ENCODE measurements at places on chromosomes 12 and 14.

- no peak for DNase-seq
These were observed 32.1 kb downstream of the BAZ1A start for GRCh38 chr14:34843011-34843554.

DNA sequence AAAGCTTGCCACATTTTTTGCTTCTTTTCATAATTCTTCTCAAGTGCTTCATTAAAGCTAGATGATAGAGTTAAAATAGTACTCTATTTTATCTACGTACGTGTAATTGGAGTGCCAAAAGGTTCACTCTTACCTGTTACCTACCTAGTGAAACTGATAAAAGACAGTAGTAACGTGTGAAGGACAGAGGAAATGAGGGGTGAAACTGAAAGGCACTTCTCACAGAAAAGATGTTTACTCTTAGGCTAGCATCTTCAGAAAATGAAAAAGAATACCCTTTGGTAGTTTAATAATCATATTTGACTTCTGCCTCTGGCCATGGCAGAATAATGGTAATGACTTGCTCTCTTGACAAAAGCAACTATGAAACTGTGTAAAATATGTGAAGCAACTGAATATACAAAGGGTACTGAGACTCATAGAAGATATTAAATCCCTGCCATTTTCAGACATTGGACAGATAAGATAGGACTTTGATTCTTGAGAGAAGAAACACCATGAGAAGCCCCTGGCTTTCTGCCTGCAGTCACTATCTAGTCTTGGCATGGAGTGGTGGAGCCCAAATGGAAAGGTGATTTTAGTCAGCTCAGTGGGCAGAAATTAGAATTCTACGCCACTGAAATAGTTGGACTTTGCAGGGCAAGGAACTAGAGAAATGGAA is 6.3 kb upstream of the EVL start:
- DNase-seq, result no peak

DNA sequence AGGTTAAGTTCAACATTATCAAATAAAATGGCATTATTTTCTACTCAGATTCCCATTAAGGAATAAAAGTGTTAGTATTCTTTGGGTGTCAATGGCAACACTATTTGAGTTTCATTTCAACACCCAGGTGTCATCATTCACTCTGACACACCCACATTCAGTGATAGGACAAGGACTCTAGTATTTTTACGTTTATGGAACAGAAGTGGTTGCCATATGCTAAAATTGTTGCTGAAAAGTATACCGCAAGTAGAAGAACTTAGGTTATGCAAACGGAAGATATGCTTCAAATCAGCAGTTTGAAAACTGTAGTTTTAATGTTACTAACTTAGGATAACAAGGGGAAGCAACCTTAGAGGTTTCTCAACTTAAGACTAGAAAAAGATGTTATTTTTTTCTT is 20.0 kb upstream of the SGPP1 start:
- DNase-seq, result no peak

- DNase-seq, result no peak
These were observed 49.6 kb downstream of the CMKLR1 start for GRCh38 chr12:108289350-108290161.

DNA sequence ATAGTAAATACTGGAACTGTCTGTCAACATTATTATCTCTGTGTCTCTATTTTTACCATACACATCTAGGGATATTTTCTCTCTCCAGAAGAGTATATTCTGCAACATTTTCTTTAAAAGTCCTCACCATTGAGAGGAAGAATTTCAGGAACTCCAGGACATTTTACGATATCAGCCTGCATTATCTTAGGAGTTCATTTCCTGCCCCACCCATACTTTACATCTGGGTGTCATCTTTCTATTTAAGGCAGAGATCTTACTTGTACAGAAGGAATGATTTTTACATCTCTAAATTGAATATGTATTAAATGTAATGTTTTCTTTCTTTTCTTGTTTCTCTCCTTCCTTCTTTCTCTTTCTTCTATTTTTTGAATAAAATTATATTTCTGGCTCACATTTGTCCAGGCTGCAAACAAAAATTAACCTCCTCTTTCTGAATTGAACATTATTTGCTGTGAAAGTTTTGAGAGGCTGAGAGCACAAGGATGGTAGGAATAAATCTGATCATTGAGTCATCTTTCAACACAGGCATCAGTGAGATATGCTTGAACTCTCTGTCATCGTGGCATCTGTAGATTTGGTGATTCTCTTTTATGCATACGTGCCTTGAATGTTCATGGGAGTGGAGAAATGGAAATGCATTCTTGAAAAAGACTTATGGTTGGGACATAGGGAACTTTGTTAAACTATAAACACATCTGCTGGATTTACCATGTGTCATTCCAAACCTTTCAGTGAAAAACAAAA is 753.6 kb downstream of the SLC16A7 start:
- no peak for DNase-seq

DNA sequence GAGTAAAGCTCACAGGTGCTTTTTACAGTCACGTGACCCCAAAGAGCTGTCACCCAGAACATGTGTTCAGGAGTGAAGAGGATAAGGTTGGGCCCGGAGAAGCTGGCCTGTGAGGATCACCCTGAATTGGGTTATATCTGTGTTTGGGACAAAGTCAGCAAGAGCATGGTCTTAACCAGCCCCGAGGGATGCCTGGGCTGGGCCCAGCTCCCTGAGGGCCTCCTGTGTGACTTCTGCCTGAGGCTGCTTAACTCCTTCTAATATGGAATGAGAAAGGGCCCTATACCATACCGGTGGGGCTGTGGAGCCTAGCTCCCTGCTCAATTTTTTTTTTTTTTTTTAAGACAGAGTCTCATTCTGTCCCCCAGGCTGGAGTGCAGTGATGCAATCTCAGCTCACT is 2.5 kb downstream of the CDCA4 start:
- DNase-seq, result no peak

- no peak for DNase-seq
These were observed 18.7 kb downstream of the TSHR start for GRCh38 chr14:80973931-80974641.

DNA sequence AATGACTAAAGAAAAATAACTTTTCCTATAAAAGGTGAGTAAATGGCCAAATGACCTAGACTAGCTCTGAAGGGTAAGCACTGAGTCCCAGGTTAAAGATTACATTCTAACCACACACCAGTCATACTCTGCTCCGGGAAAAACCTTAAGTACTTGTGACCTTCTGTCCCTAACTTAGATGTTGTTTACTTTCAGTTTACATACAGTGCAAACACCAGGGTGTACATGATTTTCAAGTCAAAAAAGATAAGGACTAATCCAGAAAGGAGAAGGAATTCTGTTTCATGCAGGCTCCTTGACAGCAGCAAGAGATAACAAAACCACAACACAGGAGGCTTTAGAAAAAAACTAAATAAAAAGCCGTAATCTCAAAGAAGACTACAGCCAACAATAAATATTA is 174.2 kb downstream of the PPM1H start:
- no peak for DNase-seq
